Muscle of back (tissue), 13 donors: ENCODE measurements at places on chromosomes 16 and 17. TPM values are rescaled to one million over a fixed set of nuclear protein-coding genes. Genes with fewer than 3 reads are reported as not detected.

GRCh38 chr17:82230609-82231311 lies 1.9 kb downstream of the SLC16A3 start:
- DNase-seq = peak; percentile 81

GRCh38 chr17:29714146-29714545 lies 91.4 kb upstream of the CORO6 start:
- no peak for DNase-seq

- DNase-seq = no peak
Observed at GRCh38 chr16:57846078-57846697, 43.9 kb upstream of the KIFC3 start.

DNA sequence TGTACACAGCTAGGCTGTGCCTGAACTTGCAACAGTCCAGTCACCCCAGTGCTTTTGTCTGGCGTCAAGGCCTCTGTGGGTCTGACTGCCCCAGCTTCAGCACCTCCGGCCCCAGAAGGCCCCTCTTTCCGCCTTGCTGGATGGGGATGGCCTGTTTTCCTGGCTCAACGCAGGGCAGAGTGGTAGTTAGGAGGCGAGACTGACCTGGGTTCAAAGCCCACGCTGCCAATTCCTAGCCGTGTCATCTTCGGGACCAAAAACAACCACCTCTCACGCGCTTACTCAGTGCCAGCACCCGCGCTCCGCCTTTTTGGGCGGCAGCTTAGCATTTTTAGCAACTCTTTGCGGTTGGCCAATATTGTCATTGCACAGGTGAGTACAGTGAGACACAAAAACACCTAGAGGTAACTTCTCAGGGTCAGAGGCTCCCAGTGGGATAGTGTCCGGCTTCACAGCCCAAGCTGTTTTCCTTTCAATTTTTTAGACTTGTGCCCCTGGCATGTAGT lies 4.6 kb downstream of the MYBBP1A start:
- DNase-seq = no peak

Gene NAE1
- polyA plus RNA-seq = 36.1 TPM

Gene PTGES3L
- polyA plus RNA-seq = 66.2 TPM

Gene SLC5A11
- not detected for polyA plus RNA-seq
